Left ventricle myocardium superior (tissue), 1 donor: ENCODE measurements at places on chromosomes 6 and 20. TPM values are rescaled to one million over a fixed set of nuclear protein-coding genes. Genes with fewer than 3 reads are reported as not detected.

GRCh38 chr6:54578261-54578660, 268.3 kb upstream of the FAM83B start:
- no peak for DNase-seq

- no peak for DNase-seq
These were observed 10.6 kb upstream of the TUBB2B start for GRCh38 chr6:3237761-3238662.

The GPR6 gene
- total RNA-seq: not detected

The PPP1R14C gene
- total RNA-seq: 123 TPM

DNA sequence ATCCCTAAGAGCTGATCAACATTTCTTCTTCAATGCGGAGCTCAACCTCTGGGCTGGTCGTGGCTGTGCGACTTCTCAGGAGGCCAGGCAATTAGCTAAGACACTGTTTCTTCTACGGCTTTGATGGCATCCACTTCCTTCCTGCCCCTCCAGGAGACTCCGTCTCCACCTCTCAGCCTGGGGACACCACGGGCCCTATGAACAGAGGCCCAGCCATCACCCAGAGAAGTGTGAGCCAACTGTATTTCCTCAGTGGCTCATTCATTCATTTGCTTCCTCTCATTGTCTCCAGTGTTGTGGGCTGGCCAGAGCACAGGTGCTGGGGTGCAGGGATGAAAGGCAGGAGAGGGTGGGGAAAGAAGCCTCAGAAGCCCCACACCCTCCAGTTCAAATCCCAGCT, 51.8 kb upstream of the APCDD1L start:
- DNase-seq: no peak

The WFDC2 gene
- total RNA-seq: 1.4 TPM

The PARD6B gene
- total RNA-seq: 7.1 TPM

- no peak for DNase-seq
These were observed 29.6 kb downstream of the NPEPL1 start for GRCh38 chr20:58721951-58722778.

DNA sequence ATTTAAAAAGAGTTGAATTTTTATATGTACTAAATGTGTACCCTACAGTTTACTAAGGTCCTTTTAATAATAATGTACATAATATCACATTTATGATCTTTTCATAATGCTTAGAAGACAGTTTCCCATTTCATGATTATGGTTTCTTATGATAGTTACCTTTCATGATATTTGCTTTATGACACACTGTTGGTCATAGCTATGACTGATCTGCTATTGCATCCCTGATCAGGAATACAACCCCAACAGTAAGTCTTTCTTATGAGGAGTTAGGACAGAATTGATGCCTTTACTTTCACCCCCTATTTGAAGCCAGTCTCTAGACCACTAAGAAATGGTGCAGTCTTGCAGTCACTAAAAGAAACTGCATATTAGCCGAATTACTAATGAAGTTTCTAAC, 31.0 kb downstream of the LCA5 start:
- no peak for DNase-seq

GRCh38 chr6:3301506-3301905, 42.8 kb downstream of the PSMG4 start:
- no peak for DNase-seq

DNA sequence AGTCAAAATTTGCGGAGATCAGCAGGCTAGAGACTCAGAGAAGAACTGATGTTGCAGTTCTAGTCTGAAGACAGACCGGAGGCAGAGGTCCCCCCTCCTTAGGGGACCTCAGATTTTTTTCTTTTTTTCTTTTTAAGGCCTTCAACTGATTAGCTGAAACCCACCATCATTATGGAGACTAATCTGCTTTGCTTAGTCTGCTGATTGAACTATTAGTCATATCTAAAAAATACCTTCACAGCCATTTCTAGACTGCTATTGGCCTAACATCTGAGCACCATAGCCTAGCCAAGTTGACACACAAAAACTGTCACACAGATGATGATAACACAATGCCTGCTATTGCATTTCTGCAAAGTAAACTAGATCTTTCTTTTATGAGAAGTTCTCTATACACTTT, 141.1 kb upstream of the TNFAIP3 start:
- DNase-seq: no peak

DNA sequence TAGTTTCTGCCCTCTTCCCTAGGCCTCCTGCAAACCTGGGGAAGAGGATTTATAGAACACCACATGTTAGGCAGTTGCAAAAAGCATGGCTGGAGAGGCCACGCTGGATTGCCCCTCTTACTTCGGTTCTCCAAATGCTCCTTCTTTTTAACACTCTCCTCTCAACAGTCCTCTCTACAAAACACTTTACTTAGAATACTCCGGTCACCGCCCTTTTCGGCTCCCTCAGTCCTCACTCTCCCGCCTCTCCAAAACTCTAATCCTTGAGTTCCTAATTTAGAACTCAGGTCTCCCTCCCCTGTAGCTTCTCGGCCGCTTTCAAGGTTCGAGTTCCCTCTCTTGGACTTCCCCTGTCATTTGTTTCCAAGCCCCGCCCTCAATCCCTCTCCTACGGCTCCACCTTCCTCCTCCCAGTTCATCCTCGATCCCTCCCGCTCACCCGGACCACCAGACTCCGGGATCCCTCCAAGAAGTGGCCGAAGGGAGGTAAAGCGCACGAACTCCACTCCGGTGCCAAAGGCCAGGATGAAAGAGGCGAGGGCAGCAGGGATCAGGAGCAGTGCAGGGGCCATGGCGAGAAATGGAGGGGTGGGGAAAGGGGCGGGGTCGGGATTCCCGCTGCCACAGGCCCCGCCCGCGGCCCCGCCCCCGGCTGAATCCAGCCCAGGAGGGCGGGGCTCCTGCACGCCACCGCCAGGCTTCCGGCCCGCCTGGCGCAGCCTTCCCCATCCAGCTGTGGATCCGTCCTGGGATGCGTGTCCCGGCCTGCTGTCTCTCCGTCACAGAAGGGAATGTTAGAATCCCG, at the start of gene NRM:
TSS of gene NRM (minus strand) at position 582 of the 805 bp plus-strand sequence. CDS start at position 572, 10 bp downstream.
- DNase-seq: peak; percentile 95

The SPATS1 gene
- not detected for total RNA-seq

GRCh38 chr20:50582591-50583234, 72.5 kb downstream of the PTPN1 start:
- peak; percentile 37 for DNase-seq

DNA sequence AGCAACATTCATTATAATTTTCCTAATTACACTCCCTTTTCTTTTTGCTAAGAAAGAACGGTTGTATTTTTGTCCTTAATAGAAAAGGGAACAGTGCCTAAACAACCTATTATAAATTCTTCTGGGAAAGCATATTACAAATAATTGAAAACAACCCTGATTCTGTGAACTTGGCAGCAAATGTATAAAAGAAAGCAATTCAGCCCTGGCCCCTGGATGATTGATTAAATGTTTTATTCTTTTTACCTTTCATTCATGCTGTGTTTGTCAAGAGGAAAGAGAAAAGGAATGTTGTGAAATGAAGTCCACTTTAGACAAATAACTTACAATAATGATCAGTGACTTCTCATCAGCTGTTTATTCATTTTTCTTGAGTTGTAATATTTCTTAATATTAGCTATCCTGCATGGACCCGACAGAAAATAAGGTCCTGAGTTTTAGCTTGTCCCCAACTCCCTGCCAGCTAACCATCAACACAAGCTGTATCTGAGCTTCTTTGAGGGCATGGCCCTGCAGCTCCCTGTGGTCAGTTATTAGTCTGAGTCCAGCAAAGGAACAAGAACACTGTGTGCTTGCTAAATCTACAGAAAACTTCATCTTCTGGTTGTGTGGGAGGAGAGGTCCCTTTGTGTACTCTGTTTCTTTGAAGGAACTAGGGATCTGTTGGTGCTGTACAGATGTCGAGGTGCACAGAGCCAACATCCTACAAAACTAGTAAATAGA, 248.2 kb downstream of the LAMA2 start:
- DNase-seq: peak; percentile 54

- no peak for DNase-seq
These were observed 621 bp downstream of the GPR63 start for GRCh38 chr6:96836631-96837080.

DNA sequence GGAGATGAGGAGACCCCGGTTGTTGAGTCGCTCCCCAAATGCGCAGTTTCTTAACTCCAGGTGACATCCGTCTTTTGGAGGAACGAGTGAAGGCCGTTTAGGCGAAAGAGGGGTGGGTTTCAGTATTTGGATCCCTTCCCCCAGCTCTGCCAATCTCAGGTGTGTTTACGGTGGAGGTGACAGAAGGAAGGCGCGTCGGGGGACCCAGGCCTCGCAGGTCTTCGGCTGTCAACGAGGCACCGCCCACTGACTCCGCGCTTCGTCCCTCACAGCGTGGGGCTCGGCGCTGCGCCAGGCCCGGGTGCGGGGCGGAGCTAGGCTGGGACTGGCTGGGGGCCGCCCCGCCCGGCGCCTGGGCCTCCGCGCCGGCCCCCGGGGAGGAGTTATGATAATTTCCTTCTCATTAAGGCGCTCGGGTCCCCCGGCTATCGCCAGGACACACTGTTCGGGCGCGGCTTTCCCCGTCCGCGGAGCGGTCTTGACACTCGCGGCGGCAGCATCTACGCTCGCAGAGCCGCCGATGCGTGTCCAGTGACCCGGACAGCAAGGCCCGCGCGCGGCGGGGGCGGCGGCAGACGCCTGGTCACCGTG, at the start of gene TFAP2C:
TSS of gene TFAP2C (plus strand) at position 434 of the 591 bp plus-strand sequence. CDS start 239 bp downstream, outside the sequence.
- peak; percentile 82 for DNase-seq

DNA sequence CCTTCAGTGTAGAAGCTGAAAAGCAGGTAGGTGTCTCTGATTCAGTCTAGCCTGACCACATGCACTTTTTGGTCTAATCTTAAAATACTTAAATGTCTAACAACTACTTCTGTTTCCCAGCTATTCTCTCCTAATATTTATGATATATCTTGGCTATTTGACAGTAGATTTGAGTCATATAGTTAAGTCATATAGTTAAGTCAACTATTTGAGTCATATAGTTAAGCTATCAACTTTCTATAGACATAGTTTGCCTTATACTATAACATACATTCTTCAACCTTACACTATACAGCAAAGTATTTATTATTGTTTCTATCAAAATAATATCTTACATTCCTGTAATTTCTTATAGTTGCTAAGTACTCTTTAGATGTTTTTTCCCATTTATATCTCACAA, 110.9 kb downstream of the GMDS start:
- DNase-seq: no peak

DNA sequence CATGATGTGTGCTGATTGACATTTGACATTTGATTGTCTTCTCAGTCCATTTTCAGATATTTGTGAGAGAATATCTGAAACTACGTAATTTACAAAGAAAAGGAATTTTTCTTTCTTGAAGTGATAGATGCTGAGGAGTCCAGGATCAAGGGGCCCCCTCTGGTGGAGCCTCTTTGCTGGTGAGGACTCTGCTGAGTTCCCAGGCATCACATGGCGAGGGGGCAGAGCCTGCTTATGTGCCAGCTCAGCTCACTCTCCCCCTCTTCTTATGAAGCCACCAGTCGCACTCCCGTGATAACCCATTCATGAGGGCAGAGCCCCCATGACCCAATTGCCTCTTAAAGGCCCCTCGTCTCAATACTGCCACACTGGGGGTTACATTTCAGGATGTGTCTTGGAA, 91.3 kb downstream of the RPP40 start:
- no peak for DNase-seq

The DDO gene
- total RNA-seq: 31.5 TPM

The SPTLC3 gene
- total RNA-seq: 5.4 TPM

DNA sequence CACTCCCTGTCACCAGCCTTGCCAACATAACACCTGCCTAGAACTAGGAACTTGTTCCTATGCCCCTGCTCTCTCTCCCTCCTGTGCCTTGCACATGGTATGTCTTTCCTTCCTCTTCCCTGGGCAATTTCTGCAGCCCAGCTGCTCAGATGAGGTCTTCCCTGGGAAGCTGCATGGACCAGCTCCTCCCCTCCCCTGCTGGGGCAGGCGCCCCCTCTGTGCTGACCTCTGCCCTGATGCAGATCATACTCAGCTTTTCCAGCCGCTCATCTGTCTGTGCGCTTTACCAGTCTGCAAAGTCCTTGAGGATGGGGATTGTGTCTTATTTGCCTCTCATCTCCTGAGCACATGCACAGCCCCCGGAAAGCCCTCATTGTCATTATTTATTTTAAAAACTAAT, 161.8 kb downstream of the SCML4 start:
- no peak for DNase-seq

DNA sequence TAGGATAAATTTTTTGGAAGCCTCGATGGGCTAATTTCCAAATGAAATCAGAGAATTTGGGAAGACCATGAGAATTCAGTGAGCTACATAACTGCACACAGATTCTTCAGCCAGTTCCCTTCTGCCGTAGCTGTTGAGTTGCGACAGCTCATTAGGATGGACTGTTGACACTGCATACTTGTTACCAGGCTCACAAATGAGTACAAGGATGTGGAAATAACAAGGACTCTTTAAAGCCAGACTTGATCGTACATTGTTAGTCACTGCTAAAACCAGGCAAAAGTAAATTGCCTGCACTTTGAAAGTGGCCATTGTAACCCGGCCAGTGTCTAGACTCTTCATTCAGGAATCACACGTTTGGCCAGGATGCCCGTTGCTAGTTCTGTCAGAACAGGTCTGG, 37.0 kb downstream of the NDUFAF5 start:
- DNase-seq: no peak

GRCh38 chr6:71197267-71197666, 91.3 kb upstream of the OGFRL1 start:
- no peak for DNase-seq

GRCh38 chr6:148470606-148471465, 128.2 kb downstream of the SASH1 start:
- no peak for DNase-seq

- no peak for DNase-seq
These were observed 62.3 kb upstream of the TMEM181 start for GRCh38 chr6:158497620-158498019.

DNA sequence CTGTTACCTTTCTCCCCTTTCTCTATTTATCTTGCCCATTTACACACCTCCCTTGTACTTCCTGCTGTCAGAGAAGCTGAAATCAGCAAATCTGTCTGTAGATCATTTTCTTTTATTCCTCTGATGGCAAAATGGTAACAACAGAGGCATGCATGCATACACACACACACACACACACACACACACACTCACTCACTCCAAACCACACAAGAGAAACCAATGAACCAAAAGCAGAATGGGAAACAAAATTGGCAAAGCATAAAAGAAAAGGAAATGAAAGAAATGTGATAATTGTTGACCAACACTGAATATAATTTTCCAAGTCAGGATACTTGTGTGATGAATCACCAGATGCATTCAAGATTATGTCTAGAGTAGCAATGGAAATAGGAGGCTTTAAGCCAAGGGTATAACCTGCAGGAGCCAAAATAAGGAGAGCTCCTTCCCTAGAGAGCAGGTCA, 172.4 kb downstream of the PLCB4 start:
- DNase-seq: no peak

The MOCS1 gene
- 24.7 TPM for total RNA-seq

DNA sequence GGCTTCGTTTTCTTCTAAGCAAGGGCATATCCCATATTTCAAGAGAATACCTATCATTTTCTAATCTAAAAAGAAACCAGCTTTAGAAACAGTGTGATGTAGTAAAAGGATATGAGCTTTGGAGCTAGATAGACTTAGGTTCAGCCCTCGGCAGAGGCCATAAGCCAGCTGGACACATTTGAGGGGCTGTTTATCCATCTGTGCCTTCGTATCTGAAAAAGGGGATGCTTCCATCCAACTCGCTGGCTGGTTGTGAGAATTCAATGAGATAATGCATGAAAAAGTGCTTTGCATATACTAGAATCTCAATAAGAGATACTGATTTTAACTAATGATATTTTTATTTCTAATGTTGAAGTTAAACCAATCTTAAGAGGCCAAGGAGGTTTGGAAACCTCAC, 58.0 kb downstream of the PRL start:
- no peak for DNase-seq

- DNase-seq: no peak
These were observed 1.5 kb downstream of the VARS2 start for GRCh38 chr6:30915591-30915946.

The LIME1 gene
- total RNA-seq: 2.7 TPM
